ENCODE measurements at places on chromosomes 2 and 18.

DNA sequence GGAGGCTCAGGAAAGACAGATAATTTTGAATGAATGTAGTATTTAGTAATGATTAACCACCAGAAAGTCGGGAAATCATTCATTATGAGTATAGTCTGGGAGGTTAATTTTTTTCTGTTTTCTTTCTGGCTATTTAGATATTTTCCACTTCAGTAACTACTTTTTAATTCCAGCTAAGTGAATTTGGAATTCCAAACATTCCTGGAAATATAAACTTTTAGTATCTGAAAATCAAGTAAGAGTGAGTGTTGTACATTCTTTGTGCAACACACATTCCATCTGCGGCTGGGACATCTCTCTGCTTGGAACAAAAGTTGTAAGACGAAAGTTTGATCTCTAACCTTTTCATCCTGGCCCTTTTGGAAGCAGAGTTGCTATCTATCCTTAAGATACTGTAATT lies 275.7 kb upstream of the SPRED2 start:
- DNase-seq, result no peak

DNA sequence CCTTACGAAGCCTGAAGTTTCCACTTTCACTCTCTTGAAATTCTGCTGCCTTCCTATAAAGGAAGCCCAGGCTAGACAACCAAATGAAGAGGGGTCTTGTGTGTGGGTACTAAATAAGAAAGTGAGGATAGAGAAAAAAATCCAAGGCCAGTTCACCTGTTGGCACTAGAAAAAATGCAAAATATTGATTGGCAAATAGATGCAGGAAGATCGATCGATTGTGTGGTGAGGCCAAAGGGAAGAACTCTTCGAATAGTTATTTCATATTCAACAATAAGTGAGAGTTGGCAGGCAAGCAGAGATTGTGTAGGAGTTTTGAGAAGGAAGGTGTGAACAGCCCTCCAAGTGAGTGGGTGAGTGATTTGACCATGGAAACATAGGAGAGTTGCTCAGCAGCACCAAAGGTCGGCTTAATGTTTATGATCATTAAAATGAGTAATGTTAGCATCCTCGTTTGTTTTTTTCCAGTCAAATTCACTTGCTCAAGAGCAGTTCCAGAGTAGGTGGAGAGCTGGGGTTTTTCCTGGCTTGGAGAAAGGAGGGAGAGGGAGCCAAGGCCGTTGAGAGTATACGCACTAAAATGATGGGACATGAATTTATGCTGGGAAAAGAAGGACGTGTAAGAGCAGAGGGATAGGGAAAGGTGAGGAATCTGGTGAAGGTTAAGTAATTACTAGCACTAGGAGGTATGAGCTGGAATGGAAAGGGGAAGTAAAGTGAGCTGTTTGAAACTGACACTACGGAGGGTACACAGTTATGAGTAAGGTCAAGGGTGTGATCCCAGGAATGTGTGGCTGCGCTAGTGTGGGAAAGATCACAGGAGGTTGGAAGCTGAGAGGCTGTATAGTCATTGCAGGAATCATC lies 1.1 kb upstream of the NAPG start:
- no peak for DNase-seq

DNA sequence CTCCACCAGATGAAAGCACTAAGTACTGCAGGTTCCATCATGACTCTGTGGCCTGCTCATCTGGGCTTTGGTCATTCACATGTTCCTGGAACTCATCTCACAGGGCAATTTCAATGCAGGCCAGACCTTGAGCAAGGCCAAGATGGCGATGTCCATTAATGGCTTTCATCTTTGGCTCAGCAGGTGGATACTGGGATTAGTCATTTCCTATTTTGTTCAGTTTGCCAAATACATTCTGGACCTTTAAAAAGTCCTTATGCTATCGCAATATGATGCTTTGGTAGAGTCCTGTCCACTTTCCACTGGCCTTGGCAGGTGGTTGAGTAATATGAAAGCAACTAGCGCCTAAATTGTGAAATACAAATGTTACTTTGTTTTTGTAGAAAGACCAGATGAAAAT lies 170.1 kb upstream of the REV1 start:
- DNase-seq, result no peak

GRCh38 chr2:239204876-239205468 lies 195.8 kb downstream of the HDAC4 start:
- DNase-seq, result peak; percentile 6

DNA sequence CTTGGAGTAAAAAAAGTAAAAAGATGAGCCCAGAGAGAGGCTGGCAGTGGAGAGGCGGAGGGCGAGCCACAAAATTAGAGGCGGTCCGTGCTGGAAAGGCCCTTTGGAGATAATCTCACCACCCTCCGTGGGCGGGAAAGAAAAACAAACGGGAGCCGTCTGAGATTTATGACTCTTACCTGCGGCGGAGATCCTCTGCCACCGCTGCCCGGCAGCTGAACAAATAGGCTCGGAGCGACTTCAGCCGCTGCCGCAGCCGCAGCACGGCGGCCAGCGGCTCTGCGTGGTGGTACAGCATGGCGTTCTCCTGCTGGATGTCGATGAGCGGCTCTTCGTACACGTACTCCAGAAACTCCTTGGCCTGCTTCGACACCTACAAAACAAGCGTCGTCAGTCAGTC lies 94.6 kb downstream of the PLEKHM3 start:
- no peak for DNase-seq

DNA sequence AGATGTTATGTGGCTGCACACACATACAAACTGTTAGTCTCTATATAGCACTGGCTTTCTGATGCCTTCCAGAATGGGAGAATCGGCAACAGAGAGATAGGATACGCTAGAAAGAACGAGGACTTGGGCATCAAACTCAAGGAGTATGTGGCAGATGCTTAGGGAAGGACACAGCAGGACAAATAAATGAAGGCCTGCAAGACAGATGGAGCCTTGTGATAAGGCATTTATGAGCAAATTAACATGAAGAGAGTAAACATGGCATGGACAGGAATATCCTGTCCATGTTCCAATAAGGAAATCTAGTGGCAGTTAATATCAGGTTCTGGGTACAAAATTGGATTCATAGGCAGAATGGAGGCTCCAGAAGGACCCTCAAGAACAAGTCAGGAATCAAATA lies 136.9 kb downstream of the SLC4A10 start:
- no peak for DNase-seq

DNA sequence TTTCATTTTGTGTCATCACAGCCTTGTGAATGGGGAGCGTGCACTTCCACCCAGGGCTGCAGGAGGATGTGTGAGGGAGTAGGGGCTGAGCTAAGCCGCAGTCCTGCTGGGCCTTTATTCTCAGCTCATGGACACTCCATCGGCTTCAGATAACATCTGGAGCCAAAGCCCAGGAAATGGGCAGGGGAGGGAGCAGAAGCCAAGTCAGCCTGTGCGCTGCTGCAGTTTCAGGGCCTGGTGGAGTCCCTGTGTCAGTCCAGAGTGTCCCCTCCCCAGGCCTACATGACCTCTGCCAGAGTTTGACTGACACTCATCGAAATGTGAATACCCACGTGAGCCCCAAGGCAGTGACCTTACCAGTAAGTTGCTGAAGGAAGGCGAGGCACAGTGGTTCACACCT lies 242.2 kb downstream of the LOXHD1 start:
- no peak for DNase-seq

All from CD4-positive, alpha-beta T cell treated with Interleukin-15 for 1 hour (primary cell).